Activated CD8-positive, alpha-beta memory T cell treated with anti-CD3 and anti-CD28 coated beads, Interleukin-2, amount 50 U/mL, for 4 hours (primary cell): ENCODE measurements at places on chromosomes 13 and 19.

- DNase-seq, result no peak
These were observed 86.3 kb upstream of the ZNF43 start for GRCh38 chr19:21922276-21922675.

- DNase-seq, result no peak
These were observed 20.4 kb downstream of the RBM26 start for GRCh38 chr13:79385694-79386093.

GRCh38 chr13:59721926-59722910 lies 441.5 kb downstream of the DIAPH3 start:
- DNase-seq, result no peak

DNA sequence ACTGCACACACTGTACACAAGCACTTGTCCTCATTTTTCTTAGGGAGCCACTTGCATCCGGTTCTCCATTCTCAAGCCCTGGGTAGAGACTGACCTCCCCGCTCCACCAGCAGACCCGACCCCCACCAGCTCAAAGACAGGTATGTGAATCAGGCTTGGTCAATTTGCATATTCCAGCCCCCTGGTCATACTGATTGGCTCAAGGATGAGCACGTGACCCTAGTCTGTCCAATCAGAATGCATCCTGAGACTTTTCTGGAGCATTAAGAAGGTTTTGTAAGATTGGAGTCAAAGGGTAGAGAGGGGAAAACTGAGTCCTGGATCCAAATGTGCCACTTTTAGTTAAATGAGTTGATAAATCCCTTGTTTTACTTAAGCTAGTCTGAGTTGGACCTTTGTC lies 34.1 kb downstream of the NOTCH3 start:
- no peak for DNase-seq

DNA sequence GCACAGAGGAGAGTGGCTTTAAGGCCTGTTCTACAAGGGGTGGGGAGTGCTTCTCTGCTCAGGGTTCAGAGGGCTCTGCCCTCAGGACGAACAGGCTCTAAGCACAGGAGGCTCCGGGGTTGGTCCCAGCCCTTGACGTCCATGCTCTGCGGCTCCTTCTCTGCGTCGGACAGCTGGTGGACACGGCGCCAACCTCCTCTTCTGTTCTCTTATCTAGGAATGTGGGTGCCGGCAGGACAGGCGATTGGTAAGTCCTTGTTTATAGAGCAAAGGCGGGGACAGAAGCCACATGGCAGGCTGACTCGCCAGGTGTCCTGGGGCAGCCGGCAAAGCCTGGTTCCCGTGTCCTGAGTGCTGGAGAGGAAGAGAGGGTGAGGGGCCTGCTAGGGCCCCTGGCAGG lies 8.4 kb upstream of the RPS15 start:
- no peak for DNase-seq

GRCh38 chr13:36673838-36674326 lies at the start of gene SERTM1:
Gene SERTM1 (plus strand): TSS chr13:36674020. CDS start chr13:36695079, 21,059 bp downstream.
- no peak for DNase-seq

- peak; percentile 70 for DNase-seq
These were observed 37.3 kb downstream of the RNF6 start for GRCh38 chr13:26184791-26185250.
